ENCODE measurements at places on chromosomes 16 and 17.

DNA sequence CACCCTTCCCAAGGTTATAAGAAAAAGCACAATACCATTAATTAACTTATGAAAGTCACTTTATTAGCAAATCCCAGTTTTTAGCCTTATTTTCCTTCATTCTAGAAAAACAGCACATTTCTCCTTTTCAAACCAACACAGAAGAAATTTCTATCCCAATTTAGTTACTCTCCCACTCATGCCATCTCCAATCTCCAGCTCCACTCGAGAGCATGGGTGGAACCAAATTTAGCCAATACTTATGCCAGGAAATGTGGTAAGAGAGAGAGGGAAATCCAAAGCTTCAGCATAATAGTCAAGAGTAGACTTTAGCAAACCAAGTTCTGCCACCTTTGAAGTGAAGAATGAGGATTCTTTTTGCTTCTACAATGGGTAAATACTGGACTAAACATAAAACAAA is 288.8 kb downstream of the KIF2B start:
- DNase-seq = no peak

DNA sequence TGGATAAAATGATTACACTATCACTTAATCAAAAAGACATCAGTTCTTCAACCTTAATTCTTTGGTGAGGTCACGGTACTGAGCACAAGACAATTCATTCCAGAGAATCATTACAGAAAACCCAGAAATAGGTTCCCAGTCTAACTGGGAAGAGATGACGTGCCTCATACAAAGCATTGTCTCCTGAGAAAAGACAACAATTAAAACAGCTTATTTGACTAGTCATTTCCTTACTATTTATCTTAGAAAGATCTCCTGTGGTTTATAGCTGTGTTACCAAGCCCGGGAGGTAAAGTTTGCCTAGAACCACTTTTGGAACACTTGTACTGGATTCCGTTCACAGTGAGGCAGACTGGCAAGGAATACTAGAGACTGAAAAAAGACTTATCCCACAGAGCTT is 5.1 kb downstream of the PHF12 start:
- DNase-seq = no peak

- no peak for DNase-seq
These were observed 44.0 kb downstream of the EPN2 start for GRCh38 chr17:19281161-19281560.

- no peak for DNase-seq
These were observed 316.9 kb downstream of the SEC14L1 start for GRCh38 chr17:77457572-77458201.

DNA sequence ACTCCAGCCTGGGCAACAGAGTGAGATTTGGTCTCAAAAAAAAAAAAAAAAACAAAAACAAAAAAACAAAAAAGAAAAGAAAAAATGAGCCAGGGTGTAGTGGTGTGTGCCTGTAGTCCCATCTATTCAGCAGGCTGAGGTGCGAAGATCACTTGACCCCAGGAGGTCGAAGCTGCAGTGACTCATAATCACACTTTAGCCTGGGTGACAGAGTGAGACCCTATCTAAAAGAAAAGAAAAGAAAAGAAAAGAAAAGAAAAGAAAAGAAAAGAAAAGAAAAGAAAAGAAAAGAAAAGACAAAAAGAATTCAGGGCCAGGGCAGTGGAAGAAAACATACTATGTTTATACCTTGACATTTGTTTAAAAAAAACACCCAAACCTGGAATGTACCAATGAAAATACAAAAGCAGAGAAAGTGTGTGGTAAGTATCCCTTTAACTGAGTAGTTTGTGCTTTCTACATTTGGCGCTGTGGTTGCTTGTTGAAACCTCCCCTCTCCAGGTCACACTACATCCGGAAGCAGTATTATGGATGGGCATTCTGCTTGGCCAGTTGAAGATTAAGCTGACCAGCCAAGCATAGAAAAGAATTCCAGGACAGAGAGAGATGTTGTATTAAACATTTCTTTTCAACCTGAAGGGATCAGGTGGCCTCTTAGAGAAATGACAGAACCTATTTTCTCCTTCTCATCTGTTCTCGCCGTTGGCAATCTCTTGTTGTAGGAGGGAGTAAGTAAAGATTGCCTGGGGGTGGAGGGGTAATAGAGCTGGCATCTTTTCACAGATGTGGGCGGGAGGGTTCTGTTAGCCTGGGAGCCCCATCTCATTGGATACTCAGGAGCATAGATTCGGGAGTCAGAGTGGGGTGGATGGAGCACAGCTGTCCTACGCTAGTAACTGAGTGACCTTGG is 12.1 kb upstream of the PRKCB start:
- DNase-seq = no peak

DNA sequence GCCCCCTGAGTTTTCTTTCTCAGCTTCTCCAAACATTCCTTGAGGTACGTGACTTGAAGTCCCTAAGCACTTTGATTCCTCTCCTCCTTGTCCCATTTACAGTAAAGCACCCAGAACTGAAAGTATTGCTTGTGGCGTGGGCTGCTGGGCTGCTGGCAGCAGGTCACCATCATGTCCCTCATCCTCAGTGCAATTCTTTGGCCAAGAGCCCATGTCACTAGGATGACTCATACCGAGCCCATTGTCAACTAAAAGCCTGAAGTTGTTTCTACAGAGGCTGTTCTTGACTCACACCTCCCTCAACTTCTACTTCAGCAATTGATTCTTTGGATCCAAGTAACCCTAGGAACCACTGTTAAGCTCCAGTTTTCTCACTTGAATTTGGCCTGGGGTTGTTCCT is 54.3 kb downstream of the KPNA2 start:
- DNase-seq = no peak

- DNase-seq = no peak
These were observed 31.7 kb downstream of the CNGB1 start for GRCh38 chr16:57938936-57939871.

GRCh38 chr17:41667280-41668041 is 21.2 kb upstream of the EIF1 start:
- no peak for DNase-seq

DNA sequence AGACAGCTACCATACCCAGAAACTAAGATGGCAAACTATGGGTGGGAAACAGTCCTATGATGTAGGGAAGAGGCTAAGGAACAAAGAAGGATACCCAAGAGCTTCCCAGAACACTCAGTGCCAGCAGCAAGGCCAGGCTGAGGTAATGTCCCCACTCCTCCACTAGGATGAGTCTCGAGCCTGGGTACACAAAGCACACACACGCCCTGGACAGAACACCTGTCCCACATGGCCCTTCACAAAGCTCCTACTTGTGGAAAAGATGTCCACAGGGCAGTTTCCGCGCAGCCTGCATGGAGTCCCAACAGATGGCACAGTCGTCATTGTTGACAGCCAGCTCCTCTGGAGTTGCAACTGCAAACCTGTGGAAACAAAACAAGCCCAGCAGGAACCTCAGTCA is 23.9 kb downstream of the AMFR start:
- no peak for DNase-seq

- DNase-seq = peak; percentile 26
These were observed 19.1 kb downstream of the TRARG1 start for GRCh38 chr17:1298606-1299005.

DNA sequence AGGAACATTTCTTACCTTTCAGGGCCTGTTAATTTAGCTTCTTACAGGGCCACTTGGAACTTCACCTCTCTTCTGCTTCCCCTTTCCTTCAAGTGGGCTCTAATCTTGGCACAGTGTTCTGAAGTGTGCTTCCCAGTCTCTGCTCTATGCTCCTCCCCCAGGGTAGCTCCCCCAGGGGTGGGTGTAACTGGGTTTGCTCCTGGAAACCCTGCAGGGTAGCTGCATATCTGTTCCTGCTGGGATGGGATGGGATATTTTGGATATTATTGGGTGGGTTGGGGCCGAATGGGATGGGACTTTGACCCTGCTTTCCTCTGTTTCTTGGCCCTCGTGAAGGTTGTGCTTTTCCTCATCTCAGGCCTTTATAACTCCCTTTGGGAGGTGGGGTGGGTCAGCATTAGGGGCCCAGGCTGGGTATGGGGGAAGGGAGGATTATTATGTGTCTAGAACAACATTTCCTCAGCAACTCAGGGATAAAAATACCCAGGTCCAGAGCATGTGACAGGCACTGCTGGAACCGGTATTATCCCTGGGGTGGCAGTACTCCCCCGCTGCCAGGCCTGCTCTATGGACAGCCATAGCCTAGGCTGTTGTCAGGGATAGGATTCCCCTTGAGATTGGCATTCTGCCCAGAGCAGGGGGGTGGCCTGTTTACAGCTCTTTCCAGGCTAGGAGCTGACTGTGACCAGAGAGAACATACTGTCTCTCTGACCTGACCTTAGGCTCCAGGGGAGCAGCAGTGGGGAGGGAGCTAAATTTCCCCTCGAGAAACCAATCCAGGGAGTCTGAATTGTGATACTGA is 5.0 kb downstream of the NFE2L1 start:
- no peak for DNase-seq

DNA sequence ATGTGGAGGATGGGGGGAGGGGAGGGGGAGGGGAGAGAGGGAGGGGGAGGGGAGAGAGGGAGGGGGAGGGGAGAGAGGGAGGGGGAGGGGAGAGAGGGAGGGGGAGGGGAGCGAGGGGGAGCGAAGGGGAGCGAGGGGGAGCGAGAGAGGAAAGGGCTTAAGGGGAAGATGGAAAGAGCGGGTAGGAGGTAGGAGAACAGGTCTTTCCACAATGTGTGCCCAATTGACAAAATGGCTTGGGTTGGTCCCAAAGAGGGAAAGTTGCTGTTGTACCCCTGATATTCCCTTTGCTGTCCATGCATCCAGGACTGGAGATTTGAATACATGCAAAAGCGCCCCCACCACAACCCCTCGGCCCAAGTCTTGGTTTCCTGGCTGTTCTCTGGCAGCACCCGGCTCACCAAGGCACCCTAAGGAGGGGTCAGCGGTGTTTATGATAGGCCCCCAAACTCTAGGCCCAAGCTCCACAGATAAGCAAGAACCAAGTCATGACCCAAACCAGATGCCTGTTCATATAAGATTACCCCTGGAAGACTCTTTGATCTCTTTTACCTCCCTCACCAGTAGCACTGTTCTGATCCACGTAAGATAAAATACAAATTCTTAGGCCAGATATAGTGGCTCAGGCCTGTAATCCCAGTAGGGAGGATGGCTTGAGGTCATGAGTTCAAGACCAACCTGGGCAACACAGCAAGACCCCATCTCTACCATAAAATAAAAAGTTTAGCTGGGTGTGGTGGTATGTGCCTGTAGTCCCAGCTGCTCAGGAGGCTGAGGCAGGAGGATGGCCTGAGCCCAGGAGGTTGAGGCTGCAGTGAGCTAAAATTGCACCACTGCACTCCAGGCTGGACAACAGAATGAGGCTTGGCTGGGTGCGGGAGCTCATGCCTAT is 119.6 kb downstream of the ZFHX3 start:
- no peak for DNase-seq

GRCh38 chr17:82663381-82664275 is 15.4 kb upstream of the WDR45B start:
- DNase-seq = no peak

GRCh38 chr17:30401097-30401496 is 22.4 kb downstream of the CPD start:
- DNase-seq = no peak

DNA sequence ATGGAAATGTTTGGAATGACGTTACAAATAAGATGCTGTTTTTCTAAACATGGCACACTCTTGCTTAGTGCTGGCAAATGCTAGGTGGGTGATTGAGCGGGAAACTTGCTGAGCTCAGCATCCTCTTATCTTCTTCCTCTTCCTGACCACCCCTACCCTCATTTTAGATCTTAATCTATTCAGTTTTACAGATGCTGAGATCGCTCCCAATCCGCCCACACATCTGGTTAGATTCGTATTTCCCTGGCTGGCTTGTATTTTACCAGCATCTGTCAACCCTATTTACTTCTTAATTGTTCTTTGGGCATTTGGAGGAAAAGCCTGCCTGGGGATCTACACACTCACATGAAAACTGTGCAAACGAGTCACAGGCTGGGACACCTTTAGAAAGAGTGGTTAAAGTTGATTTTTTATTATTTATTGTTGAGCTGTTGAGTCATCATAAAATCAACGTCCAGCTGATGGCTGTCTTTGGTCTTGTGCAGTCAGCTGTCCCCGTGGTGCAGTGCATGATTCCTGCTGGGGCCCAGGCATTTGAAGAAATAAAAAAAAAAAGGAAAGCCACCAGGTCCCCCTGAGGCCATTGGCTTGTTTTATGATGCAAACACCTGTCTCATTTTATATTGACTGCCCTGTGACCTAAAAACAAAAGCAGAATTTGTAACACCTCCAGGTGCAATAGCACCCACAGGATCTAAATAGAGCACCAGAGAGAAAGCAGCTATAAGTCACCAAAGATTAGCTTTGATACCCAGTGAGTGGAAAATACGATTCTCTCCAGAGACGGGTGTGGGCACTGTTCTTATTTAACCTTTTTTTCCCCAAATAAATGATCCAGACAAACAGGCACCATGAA is 258.6 kb downstream of the HS3ST3B1 start:
- no peak for DNase-seq

GRCh38 chr17:60747069-60747808 is 69.6 kb downstream of the BCAS3 start:
- DNase-seq = no peak

GRCh38 chr17:48729335-48730239 is 1.0 kb upstream of the HOXB13 start:
- DNase-seq = no peak

GRCh38 chr17:66250686-66251085 is 21.5 kb upstream of the APOH start:
- DNase-seq = no peak

DNA sequence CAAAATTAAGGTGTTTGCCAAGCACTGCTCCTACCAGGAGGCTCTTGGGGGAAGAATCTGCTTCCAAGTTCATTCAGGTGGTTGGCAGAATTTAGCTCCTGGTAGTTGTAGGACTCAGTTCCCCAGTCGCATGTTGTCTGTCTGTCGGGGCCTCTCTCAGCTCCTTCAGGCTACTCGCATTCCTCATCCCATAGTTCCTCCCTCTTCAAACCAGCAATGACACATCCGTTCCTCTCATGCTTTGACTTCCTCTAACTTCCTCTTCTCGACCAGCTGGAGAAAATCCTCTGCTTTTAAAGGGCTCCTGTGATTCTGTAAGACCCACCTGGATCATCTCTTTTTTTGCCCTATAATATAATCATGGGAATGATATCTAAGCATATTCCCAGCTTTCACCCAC is 108.1 kb downstream of the PMP22 start:
- no peak for DNase-seq

GRCh38 chr17:34412965-34413441 is 50.0 kb upstream of the CCL1 start:
- DNase-seq = no peak

GRCh38 chr17:58005728-58006559 is 1.1 kb downstream of the SRSF1 start:
- DNase-seq = no peak
